Muscle of back (tissue), 13 donors: ENCODE measurements at places on chromosomes 1 and 21.
A peak's percentile ranks its signal among the peaks of the same experiment; 100 is the strongest.

DNA sequence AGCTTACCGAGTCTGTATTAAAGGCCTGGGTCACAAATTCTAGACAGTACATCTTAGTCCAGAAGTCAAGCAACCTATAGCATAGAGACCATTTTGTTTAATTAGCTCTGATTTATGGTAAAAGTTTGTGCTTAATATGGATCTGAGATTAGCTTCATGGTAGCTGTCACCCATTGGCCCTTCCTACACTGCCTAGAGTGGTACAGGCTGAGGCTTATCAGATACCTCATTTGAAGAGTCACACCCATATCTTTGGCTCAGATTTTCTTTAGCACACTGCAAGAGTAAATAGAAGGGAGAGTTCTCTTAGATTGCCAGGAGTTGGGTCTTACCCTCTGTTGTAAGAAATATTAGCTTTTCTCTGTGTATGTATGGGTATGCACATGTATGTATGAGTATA lies 3.6 kb downstream of the AK4 start:
- DNase-seq = no peak

GRCh38 chr1:153081736-153082135 lies 10.3 kb upstream of the SPRR2B start:
- no peak for DNase-seq

GRCh38 chr1:11473491-11474034 lies 5.4 kb upstream of the DISP3 start:
- DNase-seq = peak; percentile 37

GRCh38 chr1:55382806-55383305 lies 167.7 kb upstream of the USP24 start:
- DNase-seq = peak; percentile 65

GRCh38 chr1:78619446-78619802 lies 824 bp upstream of the IFI44L start:
- no peak for DNase-seq

- DNase-seq = no peak
Observed at GRCh38 chr1:41894101-41894807, 24.5 kb downstream of the HIVEP3 start.

GRCh38 chr1:216788671-216789070 lies 65.4 kb upstream of the ESRRG start:
- DNase-seq = no peak

- peak; percentile 71 for DNase-seq
Observed at GRCh38 chr1:224435318-224435763, 744 bp upstream of the WDR26 start.

DNA sequence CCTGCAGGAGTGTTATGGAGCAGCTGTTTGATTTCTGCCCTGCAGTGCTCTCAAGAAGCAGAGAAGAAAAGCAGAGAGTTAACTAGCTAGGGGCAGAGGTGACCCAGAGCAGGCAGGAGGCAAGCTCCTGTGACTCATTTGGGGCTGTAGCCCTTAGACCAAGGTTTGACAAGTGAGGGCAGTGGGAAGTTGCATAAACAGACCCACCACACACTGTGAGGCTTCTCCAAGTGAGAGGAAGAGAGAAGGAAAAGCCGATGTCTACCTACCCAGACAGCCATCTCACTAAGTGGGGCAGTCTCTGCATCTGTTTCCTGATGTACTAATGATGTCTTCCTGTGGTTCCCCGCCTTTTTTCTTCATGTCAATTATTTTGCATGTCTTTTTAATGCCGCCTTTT lies 159.9 kb upstream of the NR5A2 start:
- DNase-seq = no peak

DNA sequence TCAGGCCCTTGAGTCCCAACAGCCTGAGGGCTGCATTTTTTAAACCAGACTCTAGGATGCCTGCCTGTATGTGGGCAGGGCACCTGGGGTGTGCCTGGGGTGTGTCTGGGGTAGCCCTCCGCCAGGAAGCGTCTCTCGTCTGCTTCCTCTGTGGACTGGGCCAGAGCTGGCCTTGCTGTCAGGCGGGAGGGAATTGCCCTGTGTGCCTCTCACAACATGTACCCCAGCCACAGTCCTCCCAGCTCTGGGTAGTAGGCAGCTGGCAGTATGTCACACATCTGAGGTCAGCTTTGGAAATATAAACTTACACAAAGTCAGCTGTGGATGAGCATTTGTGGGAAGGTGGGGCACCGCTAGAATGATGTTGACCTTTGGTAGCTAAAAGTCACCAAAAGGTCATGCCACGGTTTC lies 13.0 kb downstream of the TRAF5 start:
- no peak for DNase-seq

DNA sequence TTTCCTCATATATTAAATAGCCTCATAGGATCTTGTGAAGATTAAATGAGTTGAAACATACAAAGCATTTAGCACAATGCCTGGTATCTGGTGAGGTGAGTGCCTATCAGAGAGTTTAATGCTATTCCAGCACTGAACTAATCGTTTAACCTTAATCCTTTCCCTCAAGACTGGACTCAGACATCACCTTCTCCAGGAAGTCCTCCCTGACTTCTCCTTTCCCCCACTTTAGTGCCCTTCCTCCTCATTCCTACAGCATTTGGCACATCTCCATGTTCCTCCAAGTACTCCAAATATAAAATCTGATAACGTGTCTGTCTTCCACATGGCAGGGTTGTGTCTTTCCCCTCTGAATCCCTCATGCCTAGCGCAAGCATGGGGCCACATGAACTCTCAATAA lies 59.8 kb downstream of the ZSCAN20 start:
- DNase-seq = no peak

- DNase-seq = no peak
Observed at GRCh38 chr1:111653709-111654108, 34.1 kb downstream of the RAP1A start.

GRCh38 chr1:54221113-54221834 lies 21.3 kb downstream of the MRPL37 start:
- DNase-seq = no peak

DNA sequence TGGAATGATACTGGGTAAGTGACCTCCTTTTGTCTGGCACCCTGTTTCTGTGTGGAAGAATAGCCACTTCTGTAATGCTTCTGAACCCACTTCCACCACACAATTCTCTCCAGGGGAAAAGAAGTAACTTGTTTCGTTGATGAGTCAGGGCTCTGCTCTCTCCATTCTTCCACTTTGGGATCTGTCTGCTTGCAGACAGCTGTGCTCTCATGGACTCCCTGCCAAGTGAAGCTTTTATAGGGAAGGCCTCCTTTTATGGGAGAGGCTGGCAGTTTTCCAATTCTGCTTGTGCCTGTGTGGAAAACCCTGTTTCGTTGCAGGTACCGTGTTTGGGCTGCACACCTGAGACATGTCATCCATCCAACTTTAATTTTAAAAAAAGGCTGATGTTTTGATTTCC lies 130.7 kb downstream of the GIPC2 start:
- DNase-seq = peak; percentile 38

DNA sequence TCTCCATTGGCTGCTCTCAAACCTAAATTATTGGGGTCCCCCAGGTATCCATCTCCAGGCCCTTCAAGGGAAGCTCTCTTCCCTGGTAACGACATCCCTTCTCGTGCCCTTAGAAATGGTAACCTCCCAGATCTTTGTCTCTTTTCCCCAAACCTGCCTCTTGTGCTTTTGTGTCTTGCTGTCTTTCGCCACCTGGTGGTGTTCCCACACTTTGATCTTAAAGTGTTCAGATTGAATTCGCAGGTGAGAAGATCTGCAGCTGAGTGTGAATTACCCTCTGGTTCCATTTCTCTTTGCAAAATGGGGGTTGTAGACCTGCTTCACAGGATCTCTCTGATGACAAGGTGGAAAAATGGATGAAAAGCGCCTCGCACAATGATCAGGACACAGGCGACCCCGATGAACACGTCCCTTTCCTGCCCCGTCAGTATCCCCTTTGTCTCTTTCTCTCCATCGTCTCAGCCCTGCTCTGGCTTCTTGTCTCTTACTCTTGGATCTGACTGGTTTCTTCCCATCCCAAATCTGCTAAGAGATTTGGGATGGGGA lies 53.1 kb downstream of the DOP1B start:
- DNase-seq = peak; percentile 22

DNA sequence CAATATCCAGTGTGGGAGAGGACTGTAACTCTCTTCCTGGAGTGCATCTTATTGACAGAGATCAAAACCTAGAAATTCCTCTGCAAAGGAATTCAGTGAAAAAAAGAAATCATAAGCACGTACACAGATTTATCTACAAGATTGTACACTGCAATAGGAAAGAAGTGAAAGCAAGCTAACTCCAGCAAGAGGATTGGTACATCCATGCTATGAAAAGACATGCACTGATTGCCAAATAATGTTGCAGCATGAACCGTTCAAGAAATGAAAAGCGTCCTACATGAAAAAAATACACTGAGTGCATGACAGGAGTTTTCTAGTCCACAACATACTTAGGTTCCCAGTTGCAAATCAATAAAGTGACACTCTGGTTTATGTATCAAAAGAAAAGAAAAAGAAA lies 1.9 kb upstream of the MGST3 start:
- no peak for DNase-seq

- DNase-seq = peak; percentile 57
Observed at GRCh38 chr21:39088831-39089380, 94.3 kb downstream of the PSMG1 start.

DNA sequence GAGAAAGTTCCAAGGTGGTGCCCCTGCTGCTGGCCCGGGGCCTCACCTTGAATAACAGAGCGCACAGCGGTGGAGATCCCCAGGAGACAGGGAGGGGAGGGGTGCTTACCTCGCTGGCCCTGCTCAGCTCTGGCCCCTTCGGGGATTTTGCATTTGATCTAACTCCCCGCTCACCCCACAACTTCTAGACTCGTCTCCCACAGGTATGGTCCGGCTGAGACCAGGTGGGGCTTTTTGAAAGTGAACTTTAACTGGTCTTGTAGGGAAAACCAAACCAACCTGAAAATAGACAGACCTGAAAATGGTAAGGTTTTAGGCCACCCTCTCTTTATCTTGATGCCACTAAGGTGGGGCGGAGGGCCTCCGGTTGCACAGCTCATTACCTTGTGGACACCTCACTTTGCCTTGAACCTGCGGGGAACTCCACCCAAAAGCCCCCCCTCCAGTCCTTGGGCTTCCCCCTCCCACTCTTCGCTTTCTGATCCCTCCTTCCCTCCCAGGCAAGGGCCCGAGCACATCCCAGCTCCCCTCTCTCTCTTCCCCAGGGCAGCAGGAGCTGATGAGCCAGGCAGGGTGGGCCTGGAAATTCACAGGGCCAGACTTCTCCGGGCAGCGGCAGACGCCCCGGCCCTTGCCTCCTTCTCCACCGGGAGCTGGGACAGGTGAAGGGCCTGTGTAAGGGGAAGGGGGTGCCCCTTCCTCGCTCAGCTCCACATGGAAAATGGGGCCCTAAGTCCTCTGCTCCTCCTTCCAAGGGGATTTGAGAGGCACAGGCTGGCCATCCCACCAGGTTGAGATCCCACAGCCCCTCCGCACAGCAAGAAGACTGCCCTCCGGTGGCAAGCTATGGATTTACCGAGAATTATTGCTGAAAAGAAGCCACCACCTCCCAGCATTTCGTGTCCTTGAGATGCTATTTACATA lies 16.1 kb downstream of the TNFRSF8 start:
- DNase-seq = peak; percentile 65

GRCh38 chr1:91874167-91874566 lies 11.8 kb downstream of the TGFBR3 start:
- DNase-seq = no peak

- DNase-seq = no peak
Observed at GRCh38 chr1:245396615-245397014, 241.8 kb downstream of the KIF26B start.

DNA sequence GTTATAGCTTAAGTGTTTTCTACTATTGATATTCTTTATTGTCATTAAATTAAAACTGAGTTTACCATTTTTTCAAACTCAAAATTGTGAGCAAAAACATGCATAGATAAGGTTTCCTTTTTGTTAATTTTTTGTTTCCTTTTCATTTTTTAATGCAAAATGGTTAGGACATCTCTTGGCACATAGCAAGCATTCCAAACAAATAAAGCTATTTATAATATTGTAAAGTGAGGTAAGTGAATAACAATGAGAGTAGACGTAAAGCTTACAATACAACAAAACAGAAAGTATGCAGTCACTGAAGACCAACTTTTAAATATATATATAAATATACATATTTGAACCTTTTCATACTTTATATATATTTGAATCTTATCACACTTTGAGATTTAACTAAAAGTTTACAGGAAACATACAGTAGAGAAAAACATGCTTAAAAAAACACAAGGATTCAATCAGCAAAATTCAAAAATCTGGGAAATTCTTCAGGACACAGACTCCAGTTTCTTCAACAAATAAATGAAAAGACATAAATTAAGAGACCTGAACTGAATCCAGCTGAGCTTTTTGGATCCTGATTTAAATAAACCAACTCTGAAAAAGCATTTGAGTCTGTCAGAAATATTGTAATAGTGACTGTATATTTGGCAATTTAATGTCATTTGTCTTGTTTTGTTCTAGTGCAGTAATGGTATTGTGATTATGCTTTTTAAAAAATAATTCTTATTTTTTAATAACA lies 67.5 kb upstream of the SAMSN1 start:
- peak; percentile 72 for DNase-seq

GRCh38 chr1:174875306-174875705 lies 124.4 kb upstream of the CACYBP start:
- no peak for DNase-seq

- no peak for DNase-seq
Observed at GRCh38 chr1:59383963-59384362, 87.1 kb downstream of the FGGY start.

- DNase-seq = no peak
Observed at GRCh38 chr1:194296201-194296600, 1109.8 kb upstream of the B3GALT2 start.

DNA sequence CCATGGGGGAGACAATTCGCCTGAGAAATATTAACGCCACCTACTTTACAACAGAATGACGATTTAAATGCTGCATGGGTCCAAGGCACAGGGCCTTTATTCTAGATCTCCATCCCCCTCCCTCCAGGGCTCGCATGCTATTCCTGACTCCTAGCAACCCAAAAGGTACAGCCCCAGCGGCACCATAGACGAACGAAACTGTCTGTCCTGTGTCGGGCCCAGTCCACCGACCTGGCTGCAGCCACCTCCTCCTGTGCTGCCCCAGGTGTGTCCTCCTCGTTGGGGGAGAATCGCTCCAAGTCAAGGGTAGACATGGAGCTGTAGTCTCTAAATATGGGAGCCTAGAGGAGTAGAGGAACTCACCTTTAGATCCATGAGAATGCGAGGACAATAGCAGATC lies 196.5 kb downstream of the TOMM20 start:
- DNase-seq = no peak

GRCh38 chr1:27760426-27760825 lies 12.6 kb upstream of the STX12 start:
- DNase-seq = peak; percentile 31

GRCh38 chr1:93178418-93178817 lies 1.8 kb downstream of the TMED5 start:
- DNase-seq = no peak

DNA sequence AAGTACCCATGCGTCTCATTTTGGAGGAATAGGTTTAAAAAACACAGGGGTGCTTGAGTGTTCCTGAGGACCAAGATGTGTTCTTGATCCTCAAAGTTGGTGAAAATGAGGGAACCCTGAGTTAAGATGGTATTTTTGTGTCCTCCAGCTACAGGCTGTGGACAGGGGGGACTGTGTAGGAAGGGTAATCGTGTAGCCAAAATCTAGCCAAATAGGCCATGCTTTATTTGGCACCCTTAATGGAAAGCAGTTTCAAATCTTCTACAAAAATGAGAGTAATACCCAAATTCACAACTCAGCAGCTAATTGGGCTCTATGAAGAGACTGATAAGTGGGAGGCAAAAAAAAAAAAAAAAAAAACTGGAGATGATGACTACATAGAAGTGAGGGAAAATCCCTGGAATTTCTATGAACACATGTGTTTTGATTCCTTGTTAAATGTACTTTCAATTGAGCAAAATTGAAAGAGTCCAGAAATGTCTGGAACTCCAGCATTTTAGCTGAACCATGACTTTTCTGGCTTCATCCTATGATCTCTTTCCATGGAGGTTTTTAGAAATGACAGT lies 470 bp downstream of the HSD11B1 start:
- no peak for DNase-seq
